Urinary bladder (tissue), 4 donors: ENCODE measurements at places on chromosomes 1 and 21. TPM values are rescaled to one million over a fixed set of nuclear protein-coding genes. Genes with fewer than 3 reads are reported as not detected.

The COL6A2 gene
- polyA plus RNA-seq = 1,471 TPM

DNA sequence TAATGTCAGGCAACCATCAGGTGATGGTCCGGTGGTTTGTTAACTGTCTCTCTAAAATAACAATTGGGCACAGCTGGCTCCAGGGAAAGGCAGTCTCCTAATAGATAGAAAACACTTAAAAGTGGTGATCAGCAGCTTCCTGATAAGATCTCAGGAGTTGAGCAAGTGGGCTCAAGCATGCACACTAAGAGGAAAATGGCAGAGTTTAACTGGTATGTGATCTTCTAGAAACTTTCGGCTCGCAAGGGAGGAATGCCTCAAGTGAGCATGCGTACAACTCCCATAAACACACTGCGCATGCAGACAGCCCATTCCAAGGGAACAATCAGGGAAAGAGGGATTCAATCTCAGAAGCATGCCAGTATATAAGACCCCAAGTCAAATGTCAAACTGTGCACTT is 52.2 kb upstream of the VTCN1 start:
- DNase-seq = no peak

GRCh38 chr21:18951271-18952038 is 547.9 kb upstream of the TMPRSS15 start:
- no peak for DNase-seq

GRCh38 chr1:37021502-37021901 is 12.8 kb downstream of the GRIK3 start:
- no peak for DNase-seq

The CD58 gene
- 22.6 TPM for polyA plus RNA-seq

GRCh38 chr1:204703268-204703664 is 17.7 kb upstream of the LRRN2 start:
- no peak for DNase-seq

- peak; percentile 36 for DNase-seq
Observed at GRCh38 chr21:45011911-45012661, 62.3 kb upstream of the ADARB1 start.

DNA sequence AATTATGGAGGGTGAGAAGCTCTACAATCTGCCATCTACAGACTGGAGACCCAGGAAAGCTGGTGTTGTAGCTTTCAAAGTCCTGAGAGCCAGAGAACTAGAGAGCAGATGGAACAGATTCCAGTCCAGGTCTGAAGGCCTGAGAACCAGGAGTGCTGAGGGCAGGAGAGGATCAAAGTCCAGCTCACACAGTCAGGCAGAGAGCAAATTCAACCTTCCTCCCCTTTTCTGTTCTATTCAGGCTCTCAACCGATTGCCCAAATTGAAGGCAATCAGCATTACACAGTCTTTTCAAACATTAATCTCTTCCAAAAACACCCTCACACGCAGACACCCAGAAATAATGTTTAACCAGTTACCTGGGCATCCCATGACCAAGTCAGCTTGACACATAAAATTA is 2.5 kb upstream of the TMPRSS2 start:
- no peak for DNase-seq
